Activated CD8-positive, alpha-beta memory T cell treated with anti-CD3 and anti-CD28 coated beads, Interleukin-2, amount 50 U/mL, for 4 hours (primary cell): ENCODE measurements at places on chromosomes 11 and 22.
A peak's percentile ranks its signal among the peaks of the same experiment; 100 is the strongest.

- DNase-seq, result no peak
Measured at GRCh38 chr11:47948137-47948536, 32.2 kb upstream of the PTPRJ start.

DNA sequence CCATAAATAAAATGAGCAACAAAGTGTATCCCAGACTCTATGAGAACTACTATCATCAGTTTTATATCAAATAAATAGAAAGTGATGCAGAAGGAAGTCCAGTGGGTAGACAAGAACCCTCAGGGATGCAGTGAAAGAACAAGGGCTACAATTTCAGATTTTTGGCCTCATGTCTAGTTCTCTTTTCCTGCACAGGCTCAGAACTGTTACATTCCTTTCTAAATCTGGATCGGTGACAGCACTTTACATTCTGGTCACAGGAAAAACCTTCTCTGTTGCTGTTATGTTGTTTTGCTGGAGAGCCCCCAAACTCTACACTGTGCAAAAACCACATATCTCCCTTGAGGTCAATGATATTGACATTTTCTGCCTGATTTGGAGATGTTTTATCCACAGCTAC lies 108.8 kb upstream of the ANO5 start:
- no peak for DNase-seq

- no peak for DNase-seq
Measured at GRCh38 chr11:75141166-75141565, 9.7 kb upstream of the SLCO2B1 start.

DNA sequence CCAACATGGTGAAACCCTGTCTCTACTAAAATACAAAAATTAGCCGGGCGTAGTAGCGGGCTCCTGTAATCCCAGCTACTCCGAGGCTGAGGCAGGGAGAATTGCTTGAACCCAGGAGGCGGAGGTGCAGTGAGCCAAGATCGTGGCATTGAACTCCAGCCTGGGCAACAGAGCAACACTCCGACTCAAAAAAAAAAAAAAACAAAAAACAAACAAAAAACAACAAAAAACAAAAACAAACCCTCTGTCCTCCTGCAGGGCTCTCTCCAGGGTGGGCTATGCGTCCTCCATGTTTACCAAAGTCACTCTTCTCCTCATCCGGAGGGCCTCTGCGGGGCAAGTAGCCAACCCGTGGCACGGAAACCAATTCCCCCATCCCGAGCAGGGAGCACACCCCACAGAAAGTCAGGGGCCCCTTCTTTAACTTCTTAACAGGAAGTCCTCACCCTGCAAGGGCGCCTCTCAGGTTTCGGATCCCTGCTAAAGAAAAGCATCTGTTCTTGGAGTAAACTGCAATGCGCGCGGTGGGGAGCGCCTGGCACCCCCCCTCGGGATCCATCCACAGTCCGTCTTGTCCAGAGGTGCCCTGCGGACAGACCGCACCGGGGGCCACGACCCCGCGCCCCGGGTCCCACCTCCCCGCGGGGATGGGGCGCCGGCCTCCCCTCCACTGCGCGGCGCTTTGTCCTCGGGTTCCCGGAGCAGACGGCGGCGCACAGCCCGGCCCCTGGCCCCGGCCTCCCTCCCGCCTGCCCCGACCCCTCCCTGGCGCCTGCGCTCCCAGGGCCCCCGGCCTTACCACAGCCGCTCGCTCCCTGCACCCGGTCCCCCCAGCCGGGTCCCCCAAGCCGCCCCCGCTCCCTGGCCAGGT lies 712 bp downstream of the CERK start:
- DNase-seq, result peak; percentile 45

GRCh38 chr22:21708960-21709359 lies 26.6 kb downstream of the YPEL1 start:
- no peak for DNase-seq

DNA sequence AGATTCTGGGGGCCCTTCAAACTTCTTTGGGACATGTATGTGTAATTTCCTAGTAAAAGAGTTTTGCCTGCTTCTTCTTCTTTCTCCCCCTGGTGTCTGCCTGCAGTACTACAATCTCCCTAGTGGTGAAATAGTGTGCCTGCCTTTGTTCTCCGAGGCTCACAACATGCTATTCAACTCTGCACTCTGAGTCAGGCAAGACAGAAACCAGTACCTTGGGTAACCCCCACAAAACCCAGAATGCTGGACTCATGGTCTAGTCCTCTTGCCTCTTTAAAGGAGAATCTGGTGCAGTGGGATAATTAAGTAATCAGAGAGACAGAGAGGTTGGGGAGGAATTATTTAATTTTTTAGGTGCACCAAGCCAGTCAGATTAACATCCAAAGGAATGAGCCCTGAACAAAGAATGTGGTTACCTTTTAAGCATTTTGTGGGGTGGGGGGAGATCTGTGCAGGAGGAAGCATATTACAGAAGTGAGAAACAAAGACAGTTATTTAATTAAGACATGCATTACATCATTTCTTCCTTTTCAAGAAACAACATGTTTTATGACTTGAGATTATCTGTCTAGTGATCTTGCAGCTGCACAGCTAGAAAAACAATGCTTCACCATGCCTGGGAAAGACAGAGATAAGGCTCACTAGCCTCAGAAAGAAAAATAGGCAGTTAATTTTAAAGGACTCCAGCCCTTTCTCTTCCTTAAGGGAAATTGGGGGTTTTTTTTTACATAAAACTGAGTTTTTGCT lies 11.0 kb upstream of the MS4A6A start:
- peak; percentile 46 for DNase-seq

GRCh38 chr11:103994094-103994493 lies 42.3 kb upstream of the DDI1 start:
- DNase-seq, result no peak

DNA sequence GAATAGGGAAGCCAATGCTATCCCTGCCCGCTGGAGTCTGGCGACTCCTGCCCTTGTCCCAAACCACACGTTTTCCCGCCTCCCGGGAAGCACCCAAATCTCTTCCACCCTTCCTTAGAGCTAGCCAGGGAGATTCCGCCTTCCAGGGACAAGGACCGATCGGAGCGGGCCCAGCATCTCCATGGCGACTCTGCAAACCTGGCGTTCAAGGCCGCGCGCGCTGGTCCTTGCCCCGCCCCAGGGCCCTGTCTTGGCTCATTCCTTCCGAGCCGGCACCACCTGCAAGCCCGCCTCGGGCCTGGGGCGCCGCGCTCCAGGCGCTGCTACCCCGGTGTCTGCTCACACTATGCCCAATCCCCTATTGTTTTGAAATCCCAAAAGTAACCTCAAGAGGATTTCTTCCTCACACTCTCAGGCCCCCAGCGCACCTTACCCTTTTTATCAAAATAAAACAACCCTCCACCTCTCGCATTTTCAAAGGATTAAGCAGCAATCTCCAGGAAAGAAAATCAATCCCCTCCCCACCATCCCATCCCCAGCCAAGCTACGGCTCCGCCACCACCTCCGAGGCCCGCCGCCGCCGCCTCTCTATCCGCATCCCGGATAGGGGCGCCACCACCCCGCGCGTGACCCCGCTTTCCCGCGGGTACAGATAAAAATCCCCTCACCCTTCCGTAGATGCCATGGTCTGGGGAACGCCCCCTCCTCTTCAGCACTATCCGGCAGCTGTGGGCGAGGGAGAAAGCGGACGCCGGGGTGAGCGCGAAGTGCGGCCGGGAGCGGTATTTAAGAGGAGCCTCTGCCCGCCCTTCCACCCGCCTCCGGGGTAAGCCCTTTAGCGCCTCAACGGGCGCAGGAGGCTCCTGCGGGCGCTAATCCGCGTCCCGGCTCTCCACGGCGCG lies 825 bp downstream of the SLC1A2 start:
- no peak for DNase-seq

GRCh38 chr11:131178020-131178419 lies 192.4 kb upstream of the NTM start:
- no peak for DNase-seq

DNA sequence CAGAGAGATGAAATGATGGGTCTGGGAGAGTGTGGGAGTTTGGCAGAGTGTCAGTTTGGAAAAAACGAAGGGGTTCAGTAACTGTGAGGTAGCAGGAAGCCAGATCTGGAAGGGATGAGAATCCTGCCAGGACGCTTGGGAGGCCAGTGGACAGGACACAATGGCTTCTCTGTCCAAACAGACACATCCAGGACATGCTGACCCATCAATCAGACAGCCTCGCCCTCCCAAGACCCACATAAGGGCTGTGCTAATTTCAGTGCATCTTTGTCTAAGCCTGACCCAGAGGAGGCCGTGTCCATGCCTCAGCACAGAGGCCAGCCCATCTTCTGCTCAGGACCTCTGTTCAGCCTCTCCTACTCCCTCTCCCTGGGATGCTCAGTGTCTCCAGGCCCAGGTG lies 576.5 kb upstream of the B3GAT1 start:
- no peak for DNase-seq

- no peak for DNase-seq
Measured at GRCh38 chr11:104365676-104366075, 201.7 kb upstream of the PDGFD start.

DNA sequence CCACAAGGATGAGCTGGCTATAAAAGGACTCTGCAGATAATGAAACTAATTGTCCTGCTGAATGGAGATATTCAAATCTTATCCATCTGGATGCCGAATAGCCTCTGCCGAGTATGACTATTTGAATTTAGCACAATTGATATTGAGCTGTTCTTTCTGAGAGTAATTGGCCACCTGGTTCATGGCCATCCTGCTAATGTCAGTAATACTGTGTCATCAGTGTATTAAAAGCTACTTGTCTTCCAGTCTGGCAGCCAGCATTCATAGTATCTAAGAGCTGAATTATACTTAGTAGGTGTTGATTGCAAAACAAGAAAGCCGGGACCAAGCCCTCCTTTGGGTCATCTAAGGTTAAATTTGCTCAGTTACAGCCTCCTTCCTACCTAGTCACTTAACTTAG lies 310.7 kb upstream of the NCAM1 start:
- no peak for DNase-seq

- no peak for DNase-seq
Measured at GRCh38 chr11:9367551-9367950, 16.9 kb upstream of the IPO7 start.

GRCh38 chr11:95308512-95309035 lies 77.6 kb upstream of the SESN3 start:
- no peak for DNase-seq

DNA sequence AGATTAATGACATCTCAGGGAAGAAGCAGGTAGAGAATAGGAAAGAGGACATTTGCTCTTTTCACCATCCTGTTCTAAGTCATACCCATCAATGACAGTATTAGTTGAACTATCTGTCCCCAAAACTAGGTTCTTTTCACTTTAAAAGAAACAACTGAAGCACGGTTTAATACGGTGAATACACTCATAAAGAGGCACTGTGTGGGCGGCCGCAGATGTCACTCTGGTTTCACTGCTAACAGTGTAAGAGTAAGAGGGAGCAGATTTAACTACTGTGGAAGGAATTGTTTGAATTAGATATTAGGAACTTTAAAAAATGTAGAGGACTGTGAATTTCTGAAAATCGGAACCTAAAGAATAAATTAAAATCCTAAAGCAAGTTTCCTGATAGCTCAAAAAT lies 49.5 kb downstream of the VSIG10L2 start:
- no peak for DNase-seq

DNA sequence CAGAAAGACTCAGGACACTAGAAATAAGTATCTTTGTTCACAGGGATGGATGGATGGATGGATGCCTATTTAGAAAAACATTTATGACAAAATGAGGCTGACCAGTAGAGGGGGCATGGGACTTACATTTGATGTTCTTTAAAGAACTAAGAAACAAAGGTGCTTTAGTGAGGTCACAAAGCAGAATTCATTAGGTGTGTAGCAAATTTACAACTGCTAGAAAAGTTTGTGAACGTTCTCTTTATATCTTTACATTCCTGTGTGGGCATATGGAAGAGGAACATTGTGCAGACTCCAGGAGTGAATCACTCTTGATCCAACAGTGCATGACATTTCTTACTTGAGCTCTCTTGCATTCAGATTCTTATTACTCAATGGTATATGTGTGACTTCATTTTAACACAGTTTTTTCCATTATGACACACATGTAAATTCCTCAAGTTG lies 15.8 kb upstream of the SIK2 start:
- peak; percentile 45 for DNase-seq

DNA sequence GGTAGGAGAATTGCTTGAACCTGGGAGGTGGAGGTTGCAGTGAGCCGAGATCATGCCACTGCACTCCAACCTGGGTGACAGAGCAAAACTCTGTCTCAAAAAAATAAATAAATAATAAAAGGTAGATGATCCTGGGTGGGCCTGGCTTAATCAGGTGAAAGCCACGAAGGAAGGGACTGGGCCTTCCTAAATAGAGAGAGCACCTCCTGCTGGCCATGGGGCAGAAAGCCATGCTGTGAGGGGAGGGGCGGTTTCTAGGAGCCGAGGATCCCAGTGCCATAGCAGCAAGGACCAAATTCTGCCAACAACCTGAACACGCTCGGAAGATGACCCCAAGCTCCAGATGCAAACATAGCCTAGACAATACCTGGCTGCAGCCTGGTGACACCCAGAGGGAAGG lies 24.5 kb upstream of the DGKZ start:
- no peak for DNase-seq

DNA sequence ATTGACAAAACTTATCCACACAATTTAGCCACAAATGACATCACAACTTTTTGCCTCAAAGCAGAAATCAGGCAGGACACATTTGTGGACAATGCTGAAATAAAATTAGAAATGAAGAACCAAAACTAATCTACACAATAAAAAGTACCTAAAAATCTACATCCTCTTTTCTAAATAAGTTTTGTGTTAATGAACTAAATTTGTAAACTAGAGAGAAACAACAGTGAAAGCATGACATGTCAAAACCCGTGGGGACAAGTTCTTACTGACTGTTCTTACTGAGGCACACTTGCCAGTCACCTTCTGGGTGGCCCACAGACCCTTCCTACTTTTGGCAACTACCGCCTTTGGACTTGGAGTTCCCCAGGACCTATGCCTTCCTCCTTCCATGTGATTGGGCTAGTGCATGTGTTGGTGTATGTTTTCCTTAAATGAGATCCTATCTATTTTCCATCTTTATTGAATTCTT lies 60.7 kb upstream of the MUC15 start:
- DNase-seq, result no peak

DNA sequence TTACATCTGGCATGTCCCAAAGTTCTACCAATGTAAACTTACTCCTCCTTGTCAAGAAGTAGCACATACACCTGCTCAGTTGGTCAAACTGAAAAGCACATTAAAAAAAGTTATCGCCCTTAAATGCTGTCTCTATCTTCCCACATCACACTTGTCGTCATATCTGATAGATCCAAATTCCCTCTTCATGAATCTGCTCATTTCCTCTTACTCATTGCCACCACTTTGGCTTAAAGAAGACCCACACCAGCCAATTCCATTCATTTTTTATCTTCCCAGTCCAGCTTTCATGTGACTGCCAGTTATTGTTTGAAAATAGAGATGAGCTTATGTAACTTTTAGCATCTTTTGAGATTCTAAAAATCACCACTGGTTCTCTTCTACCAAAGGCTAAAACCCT lies 305.9 kb upstream of the MTNR1B start:
- DNase-seq, result no peak

DNA sequence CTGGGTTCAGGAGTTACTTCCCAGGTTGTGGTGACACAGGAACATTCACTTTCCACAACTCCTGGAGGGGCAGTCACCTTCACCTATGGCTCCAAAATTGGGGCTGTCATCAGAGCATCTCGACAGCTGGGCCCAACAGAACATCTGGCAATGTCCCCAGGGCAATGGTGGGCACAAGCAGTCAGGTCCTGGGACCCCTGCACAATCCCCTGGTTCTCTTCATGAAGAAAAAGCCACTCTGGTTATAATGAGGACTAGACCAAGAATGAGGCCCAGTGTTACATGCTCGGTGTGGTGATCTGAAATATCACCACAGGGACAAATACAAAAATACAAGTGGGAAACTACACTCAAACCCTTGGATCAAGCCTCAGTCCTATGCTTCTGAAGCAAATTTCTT lies 89.0 kb upstream of the VPREB1 start:
- DNase-seq, result no peak

- no peak for DNase-seq
Measured at GRCh38 chr22:32745251-32745995, 56.1 kb upstream of the TIMP3 start.
